ENCODE measurements at places on chromosomes 6 and 20.

DNA sequence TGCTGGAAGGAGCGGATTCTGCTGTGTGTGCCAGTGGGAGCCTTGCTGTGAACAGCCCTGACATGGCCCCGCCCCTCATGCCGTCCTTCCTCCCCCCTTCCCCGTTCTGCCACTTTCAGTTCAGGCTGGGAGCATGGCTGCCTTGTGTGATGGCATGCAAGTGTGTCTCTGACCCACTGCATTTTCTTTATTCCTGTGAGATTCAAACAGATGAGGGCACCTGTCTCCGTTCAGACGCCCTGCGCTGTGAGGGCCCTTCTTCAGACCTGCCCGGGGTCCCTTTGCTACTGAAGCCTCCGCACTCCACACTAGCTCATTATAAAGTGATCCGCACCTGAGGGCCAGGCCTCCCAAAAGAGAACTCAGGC lies 88.3 kb downstream of the TAF4 start:
- H3K4me3 ChIP-seq, result no peak overlapping the region
- no peak overlapping the region for H3K27ac ChIP-seq
- peaks cover 30% of the 10 kb centered on the region for H3K36me3 ChIP-seq

- no peak overlapping the region for H3K27ac ChIP-seq
- no peak overlapping the region for H3K4me3 ChIP-seq
- DNase-seq, result no peak
- no peaks in the 10 kb centered on the region for H3K4me1 ChIP-seq
- H3K36me3 ChIP-seq, result no peaks in the 10 kb centered on the region
- H3K27me3 ChIP-seq, result no peaks in the 10 kb centered on the region
Observed at GRCh38 chr6:86192123-86192522, 549.4 kb upstream of the SYNCRIP start.

- no peak overlapping the region for H3K27ac ChIP-seq
- H3K27me3 ChIP-seq, result no peaks in the 10 kb centered on the region
- no peak for DNase-seq
- H3K4me3 ChIP-seq, result no peak overlapping the region
- H3K4me1 ChIP-seq, result peaks cover 64% of the 10 kb centered on the region
- H3K36me3 ChIP-seq, result peaks cover 18% of the 10 kb centered on the region
Observed at GRCh38 chr20:17642404-17643269, 39.4 kb downstream of the RRBP1 start.

- no peaks in the 10 kb centered on the region for H3K36me3 ChIP-seq
- H3K27ac ChIP-seq, result no peak overlapping the region
- H3K4me3 ChIP-seq, result peak overlapping the region; percentile 38
- no peak for DNase-seq
Observed at GRCh38 chr6:17381424-17382147, 11.8 kb upstream of the CAP2 start.

DNA sequence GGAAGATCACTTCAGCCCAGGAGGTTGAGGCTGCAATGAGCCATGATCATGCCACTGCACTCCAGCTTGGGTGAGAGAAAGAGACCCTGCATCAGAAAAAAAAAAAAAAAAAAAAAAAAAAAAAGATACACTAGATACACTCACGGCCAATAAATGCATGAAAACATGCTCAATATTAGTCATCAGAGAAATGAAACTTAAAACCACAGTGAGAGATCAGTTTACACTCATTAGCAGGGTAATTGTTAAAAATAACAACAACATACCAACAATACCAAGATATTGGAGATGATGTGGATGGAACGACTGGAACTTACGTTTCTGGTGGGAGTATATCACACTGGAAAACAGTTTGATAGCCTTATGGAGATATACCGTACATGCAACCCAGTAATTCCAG lies 29.9 kb downstream of the HS3ST5 start:
- no peak for DNase-seq
- no peaks in the 10 kb centered on the region for H3K4me1 ChIP-seq
- H3K27me3 ChIP-seq, result no peaks in the 10 kb centered on the region
- no peak overlapping the region for H3K27ac ChIP-seq

GRCh38 chr20:51759769-51760510 lies 8.2 kb downstream of the ATP9A start:
- no peak overlapping the region for H3K4me3 ChIP-seq
- DNase-seq, result no peak
- peaks cover 11% of the 10 kb centered on the region for H3K4me1 ChIP-seq
- no peaks in the 10 kb centered on the region for H3K27me3 ChIP-seq

DNA sequence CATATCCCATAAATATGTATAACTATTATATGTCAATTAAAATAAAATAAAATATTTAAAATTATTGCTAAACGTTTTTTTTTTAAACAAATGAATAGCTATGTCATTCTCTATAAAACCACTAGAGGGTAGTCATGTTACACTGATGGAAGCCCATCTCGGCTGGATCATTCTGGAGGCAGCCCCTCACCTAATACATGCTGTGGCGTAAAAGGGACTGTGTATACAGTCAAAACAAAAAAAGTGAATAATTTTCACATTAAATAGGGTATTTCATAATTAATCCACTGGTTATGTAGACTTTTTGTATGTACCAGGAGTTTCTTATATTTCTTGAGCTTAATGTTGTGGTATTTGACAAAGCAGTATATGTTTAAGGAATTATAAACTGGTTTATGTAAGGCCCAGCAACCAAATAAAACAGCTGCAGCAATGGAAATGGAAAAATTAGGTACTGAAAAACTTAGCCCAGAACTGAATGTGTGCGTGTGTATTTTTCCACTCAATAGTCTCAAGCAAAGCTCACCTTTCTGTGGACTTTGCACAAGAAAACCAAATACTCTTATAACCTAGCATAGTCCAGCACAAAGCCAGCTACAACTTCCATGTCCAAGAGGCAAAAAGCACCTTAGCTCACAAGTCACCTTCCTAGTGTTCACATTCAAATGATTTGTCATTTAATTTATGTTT lies 81.7 kb downstream of the COL9A1 start:
- no peak overlapping the region for H3K4me3 ChIP-seq
- DNase-seq, result no peak
- no peaks in the 10 kb centered on the region for H3K27me3 ChIP-seq
- no peaks in the 10 kb centered on the region for H3K4me1 ChIP-seq
- no peaks in the 10 kb centered on the region for H3K36me3 ChIP-seq

GRCh38 chr20:58571356-58571692 lies 56.1 kb upstream of the APCDD1L start:
- H3K27ac ChIP-seq, result peak overlapping the region; percentile 66
- H3K4me1 ChIP-seq, result peaks cover 27% of the 10 kb centered on the region
- H3K4me3 ChIP-seq, result no peak overlapping the region
- H3K27me3 ChIP-seq, result no peaks in the 10 kb centered on the region

DNA sequence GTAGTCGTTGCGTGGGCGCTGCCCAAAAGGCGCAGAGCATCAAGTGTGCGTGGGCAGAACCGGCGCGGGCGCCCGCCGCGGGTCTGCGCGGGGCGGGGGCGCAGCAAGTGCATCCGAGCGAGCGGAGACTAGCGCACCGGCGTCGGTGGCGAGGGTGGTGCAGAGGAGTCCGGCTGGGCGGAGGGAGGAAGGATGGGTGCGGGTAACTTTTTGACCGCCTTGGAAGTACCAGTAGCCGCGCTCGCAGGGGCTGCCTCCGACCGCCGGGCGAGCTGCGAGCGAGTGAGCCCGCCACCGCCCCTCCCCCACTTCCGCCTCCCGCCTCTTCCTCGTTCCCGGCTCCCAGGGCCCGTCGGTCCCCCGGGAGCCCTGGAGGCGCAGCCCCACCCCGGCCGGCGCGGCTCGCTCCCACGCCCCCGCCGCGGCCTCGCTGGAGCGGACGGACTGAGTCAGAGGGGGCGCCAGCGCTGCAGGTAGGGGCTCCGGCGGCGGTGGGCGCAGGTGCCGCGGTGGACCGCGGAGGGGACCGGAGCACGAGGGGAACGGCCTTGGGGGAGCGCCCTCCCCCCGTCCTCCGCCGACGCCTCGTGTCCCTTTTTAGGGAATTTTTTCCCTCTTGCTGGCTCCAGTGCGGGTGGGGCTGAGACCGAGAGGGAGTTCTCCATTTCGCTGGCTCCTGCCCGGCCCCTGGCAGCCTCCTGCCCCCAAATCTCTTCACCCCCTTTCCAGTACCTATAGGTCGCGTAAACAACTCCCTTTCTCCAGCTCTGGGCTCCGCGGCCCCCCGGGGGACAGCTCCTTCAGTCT lies 1.6 kb upstream of the DBNDD2 start:
- no peaks in the 10 kb centered on the region for H3K27me3 ChIP-seq
- peak overlapping the region; percentile 99 for H3K27ac ChIP-seq
- no peak for DNase-seq
- H3K36me3 ChIP-seq, result peaks cover 20% of the 10 kb centered on the region

GRCh38 chr6:24080711-24081110 lies 45.3 kb upstream of the NRSN1 start:
- DNase-seq, result no peak
- no peak overlapping the region for H3K27ac ChIP-seq
- H3K27me3 ChIP-seq, result no peaks in the 10 kb centered on the region
- no peak overlapping the region for H3K4me3 ChIP-seq
- no peaks in the 10 kb centered on the region for H3K4me1 ChIP-seq
- no peaks in the 10 kb centered on the region for H3K36me3 ChIP-seq

GRCh38 chr6:127342296-127342945 lies 988 bp downstream of the ECHDC1 start:
- H3K36me3 ChIP-seq, result no peaks in the 10 kb centered on the region
- H3K27ac ChIP-seq, result peak overlapping the region; percentile 67
- DNase-seq, result no peak
- peak overlapping the region; percentile 93 for H3K4me3 ChIP-seq
- no peaks in the 10 kb centered on the region for H3K27me3 ChIP-seq
- peaks cover 21% of the 10 kb centered on the region for H3K4me1 ChIP-seq

GRCh38 chr6:6331393-6331792 lies 10.9 kb upstream of the F13A1 start:
- H3K27me3 ChIP-seq, result no peaks in the 10 kb centered on the region
- no peaks in the 10 kb centered on the region for H3K4me1 ChIP-seq
- H3K36me3 ChIP-seq, result no peaks in the 10 kb centered on the region
- DNase-seq, result no peak
- no peak overlapping the region for H3K27ac ChIP-seq

DNA sequence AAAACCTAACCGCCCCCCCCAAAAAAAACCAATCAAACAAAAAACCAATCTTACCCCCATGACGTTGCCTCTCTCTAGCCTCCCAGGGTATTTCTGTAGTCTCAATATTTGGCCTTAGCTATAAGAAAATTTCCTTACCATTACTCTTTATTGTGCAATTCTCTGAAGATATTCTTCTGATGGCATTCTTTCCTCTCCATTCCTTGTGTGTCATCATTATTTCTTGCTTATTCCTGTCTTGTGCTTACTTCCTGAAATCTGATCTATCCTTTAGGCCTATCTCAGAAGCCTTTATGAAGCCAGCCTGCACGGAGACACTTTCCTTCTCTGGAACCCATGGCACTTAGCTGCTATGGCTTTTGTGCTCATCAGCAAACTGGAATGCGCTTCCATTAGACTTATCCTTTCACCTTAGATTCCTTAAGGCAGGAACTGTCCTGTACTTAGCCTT lies 65.9 kb upstream of the DDR1 start:
- no peak for DNase-seq
- H3K4me1 ChIP-seq, result peaks cover 29% of the 10 kb centered on the region
- peak overlapping the region; percentile 9 for H3K27ac ChIP-seq

GRCh38 chr6:20952699-20953474 lies 418.6 kb downstream of the CDKAL1 start:
- no peaks in the 10 kb centered on the region for H3K36me3 ChIP-seq
- no peaks in the 10 kb centered on the region for H3K27me3 ChIP-seq
- no peak overlapping the region for H3K27ac ChIP-seq
- no peak overlapping the region for H3K4me3 ChIP-seq

DNA sequence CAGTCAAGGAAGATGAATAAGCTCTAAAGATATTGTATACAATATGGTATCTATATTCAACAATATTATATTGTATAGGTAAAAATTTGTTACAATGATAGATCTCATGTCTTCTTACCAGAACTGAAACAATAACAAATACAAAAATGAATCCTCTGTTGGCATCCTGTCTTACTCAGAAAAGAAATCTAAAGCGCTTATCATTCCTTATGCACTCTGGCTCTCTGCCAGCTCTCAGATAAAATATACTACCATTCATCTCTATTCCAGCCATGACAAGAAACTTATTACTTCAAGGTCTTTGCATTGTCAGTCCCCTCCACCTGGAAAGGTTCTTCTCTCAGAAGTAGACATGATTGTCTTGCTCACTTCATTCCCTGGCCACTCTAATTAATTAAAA lies 138.6 kb downstream of the THEMIS start:
- no peak overlapping the region for H3K4me3 ChIP-seq
- DNase-seq, result no peak
- no peaks in the 10 kb centered on the region for H3K4me1 ChIP-seq
- no peaks in the 10 kb centered on the region for H3K36me3 ChIP-seq
- H3K27me3 ChIP-seq, result no peaks in the 10 kb centered on the region

DNA sequence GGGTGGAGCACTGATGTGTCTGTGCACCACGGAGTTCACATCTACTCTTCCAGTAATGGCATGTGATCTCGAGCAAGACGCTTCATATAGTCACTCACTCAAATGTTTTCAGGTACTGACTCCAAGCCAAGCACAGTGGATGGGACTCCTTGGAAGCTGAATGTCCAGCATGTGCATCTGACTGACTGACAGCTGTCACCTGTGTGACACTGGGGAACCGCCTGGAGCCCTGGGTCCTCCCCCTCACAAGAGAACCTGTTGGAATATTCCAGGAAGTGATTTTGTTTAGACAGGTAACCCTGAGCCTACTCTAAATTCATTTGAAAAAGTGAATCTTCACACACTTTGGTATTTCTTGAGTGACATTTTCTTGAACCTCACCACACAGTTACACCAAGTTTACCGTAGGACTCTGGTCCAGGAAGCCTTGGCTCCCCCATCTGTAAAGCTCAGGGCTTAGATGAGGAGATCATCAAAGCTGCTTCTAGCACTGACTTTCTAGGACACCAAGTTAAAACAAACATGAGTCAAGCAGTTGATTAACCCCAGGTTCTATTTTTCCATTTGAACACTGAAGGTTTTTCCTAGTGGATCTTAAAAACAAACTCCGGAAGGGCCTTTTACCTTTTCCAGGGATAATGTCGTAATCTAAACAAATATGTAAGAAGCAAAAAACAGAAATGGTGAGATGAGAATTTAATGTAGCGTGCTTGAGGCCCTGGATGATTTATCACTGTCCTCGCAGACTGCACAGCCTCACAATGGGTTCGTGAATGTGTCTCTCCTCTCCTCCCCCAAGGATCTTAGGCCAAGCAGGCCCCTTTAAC lies 50.1 kb downstream of the EDN3 start:
- DNase-seq, result no peak
- no peaks in the 10 kb centered on the region for H3K4me1 ChIP-seq
- H3K36me3 ChIP-seq, result no peaks in the 10 kb centered on the region
- H3K27ac ChIP-seq, result no peak overlapping the region
- H3K27me3 ChIP-seq, result no peaks in the 10 kb centered on the region

- no peak for DNase-seq
- no peak overlapping the region for H3K27ac ChIP-seq
- no peak overlapping the region for H3K4me3 ChIP-seq
- no peaks in the 10 kb centered on the region for H3K27me3 ChIP-seq
Observed at GRCh38 chr6:83151114-83151513, 42.0 kb downstream of the PGM3 start.

DNA sequence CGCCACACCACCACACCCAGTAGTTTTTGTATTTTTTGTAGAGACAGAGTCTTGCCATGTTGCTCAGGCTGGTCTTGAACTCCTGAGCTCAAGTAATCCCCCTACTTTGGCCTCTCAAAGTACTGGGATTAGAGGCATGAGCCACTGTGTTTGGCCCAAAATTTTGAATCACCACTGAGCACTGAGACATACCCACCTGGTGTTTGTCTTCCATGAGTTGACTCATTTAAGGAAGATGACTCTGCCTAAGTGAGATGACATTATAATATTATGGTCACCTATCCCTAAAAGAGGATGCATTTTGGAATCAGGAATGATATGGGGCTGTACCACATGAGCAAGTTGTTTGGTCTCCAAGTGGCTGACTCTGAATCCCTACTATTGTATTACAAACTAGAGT lies 54.6 kb upstream of the RNF217 start:
- H3K36me3 ChIP-seq, result no peaks in the 10 kb centered on the region
- no peaks in the 10 kb centered on the region for H3K4me1 ChIP-seq
- DNase-seq, result no peak

Measured in thoracic aorta (tissue), 2 donors.